ENCODE measurements at places on chromosomes 12 and 14.

DNA sequence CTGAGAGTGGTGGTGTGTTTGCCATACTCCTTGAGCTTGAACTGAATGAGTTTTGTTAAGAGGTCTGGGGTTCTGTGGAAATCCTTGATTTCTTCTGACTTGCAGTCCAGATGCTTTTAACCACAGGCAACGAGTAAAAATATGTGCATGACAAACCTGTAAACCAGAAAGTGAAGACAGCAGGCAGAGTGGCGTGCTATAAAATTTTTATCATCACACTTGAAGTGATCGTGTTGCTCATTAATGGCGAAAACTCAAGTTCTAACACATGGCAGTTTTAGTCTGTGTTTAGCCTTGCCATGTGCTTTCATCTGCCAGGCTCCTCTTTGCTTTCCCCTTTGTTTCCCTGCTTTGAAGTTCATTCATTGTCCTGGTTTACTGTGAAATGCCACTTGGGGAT, 28.0 kb downstream of the TXNRD1 start:
- no peak for DNase-seq

- no peak for DNase-seq
These were observed 179.7 kb downstream of the TTC8 start for GRCh38 chr14:89004166-89004565.

DNA sequence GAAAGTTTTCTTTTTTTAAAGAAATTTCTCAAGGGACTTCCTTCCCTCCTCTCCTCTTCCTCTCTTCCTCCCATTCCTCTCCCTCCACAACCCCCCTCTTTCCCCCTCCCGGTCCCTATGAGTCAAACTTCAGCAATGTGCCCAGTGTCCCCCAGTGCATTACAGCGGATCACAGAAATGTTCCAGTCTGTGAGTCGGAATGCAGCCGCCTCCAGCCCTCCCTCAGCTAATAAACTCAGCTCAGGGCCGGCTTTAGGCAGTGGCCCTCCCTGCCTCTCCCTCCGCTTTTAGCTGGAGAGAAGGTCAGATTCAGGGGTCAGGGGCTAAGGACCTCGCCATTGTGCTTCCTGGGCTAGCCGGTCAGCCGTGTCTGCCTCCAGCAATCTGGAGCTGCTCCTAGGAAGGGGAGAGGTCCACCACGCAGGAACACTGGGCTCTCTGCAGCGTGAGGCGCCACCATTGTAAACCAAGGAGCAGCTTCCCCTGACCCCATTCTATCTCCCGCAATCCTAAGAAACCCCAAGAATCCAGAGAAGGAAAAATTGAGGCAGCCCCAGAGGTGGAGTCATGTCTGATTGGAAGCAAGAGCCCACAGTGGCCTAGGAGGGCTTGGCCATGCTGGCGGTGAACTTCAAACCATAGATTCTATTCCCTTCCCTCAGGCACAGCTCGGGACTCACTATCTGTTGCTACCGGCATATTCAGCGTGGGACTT, 1.1 kb upstream of the HDAC7 start:
- DNase-seq = no peak

- no peak for DNase-seq
These were observed 50.0 kb downstream of the SSPN start for GRCh38 chr12:26245175-26245942.

GRCh38 chr12:12612358-12612757, 682 bp downstream of the CREBL2 start:
- no peak for DNase-seq

GRCh38 chr12:94930216-94930654, 73.3 kb downstream of the NDUFA12 start:
- no peak for DNase-seq

DNA sequence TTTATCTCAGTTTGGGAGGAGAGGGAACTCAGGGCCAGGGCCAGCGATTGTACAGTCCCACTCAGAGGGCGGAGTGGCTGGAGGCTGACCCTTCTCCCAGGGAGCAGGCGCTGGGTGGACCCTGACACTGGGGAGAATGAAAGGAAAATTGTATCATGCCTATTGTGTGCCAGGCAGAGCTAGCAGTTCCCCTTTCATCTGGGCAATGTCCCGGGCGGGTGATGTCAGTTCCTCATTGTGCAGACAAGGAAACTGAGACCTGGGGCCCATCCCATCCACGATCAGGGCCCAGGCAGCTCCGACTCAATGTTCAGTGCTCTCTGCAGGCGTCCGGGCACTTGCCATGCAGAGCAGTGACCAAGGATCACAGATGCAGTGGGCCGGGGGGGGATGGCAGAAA, 101.9 kb upstream of the RTL1 start:
- no peak for DNase-seq

- DNase-seq = no peak
These were observed 116.5 kb downstream of the PAH start for GRCh38 chr12:102800565-102800964.

DNA sequence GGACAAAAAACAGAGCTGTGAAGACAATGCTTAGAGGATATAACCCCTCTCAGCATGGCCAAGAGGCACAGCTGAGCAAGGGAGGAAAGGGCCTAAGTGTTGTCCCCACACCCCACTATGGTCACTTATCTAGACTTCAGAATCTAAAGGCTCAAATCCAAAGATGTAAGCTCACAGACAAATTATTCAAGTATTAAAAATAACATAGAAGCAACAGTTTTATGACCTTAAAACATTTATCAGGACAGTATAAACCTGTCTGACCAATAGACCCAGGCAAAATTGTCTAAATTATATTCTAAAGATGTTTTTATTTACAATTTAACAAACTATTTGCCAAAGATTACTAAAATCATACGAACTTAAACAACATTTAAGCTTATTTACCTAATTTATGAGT, 28.1 kb upstream of the PRICKLE1 start:
- DNase-seq = no peak

DNA sequence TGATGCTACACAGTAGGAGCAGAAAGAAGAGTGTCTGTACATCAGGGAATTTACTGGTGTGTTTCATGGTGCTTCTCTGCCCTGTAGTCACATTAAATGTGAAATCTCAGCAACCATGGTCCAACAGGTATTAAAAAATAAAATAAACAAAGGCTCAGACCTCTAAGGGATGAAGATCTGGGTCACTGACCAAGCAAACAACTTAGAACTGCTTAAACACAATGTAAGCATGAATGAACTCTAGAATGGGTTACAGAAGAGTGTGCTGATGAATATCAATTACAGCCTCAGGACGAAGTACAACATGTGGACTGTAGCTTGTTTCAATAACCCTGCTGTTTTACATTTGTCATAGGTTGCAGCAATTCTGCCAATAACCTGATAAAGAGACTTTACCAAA, 47.4 kb downstream of the SLC35F4 start:
- DNase-seq = no peak

- no peak for DNase-seq
These were observed 18.1 kb upstream of the WDR89 start for GRCh38 chr14:63659726-63660125.
